Activated naive CD4-positive, alpha-beta T cell (primary cell): ENCODE measurements at places on chromosomes 11 and 22.

DNA sequence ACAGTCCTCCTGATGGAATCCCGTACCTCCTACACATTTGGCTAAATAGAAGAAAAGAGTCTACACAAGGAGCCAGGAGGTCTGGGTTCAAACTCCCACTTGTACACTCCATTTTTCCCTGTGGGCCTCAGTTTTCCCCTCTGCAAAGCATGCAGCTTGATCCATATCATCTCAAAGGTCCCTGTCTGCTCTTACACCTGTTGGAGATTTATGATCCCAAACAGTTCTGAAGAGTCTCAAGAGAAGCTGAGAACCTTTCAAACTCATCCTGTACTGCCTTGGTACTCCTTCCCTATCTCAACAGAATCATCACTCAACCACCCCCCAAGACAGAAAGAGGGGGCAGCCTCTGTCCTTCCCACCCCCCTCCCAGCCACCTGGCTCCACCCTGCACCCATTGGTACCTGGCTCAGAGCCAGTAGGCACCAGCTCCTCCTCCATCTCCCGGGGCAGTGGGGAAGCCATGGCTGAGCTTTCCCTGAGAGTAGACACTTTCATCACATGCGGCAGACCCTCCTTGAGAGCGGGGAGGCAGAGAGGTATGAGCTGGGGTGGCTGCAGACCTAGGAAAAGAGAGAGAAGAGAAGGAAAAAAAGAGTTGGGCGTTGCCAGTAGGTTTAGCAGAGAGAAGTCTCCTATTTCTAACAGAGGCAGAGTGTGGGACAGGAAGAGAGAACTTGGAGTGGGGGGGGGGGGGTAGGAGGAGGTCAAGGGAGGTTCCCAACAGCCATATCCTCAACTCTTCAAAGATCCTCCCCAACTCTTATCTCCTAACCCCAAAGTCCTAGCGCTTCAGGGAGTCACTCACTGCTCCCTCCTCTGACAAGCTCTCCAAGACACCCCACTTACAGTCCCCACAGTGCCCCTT lies 3.1 kb downstream of the TNKS1BP1 start:
- DNase-seq: no peak

DNA sequence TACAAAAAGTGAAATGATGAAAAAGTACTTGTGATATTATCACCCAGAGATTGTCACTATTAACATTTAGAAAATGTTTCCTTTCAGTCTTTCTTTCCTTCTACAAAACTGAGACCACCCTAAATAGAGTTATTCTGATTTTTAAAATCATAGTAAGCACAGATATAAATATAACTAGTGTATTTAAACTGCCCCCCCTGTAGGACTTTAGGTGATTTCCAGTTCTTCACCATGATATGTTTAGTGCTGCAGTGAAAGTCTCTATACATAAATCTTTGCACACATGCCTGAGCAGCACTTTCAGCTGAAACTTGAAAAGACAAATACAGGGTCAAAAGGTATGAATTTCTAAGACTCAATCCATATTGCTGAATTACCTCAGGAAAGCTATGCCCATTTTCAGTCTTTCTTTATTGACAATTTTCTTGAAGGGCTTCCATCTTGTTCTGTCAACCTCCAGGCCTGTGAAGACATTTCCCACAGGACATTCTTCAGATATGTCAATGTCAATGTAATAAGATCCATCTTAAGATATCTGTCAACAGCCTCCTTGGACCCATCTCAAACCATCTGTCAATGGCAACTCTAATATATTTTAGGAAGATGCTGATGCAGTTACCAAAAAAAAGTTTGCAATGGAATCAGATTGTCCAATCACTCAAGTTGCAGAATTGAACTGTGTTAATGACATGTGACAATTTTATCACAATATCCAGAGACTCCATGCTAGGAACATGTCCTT lies 30.8 kb upstream of the LDLRAD3 start:
- DNase-seq: no peak

GRCh38 chr11:65182258-65183170 lies 786 bp downstream of the CAPN1 start:
- no peak for DNase-seq

DNA sequence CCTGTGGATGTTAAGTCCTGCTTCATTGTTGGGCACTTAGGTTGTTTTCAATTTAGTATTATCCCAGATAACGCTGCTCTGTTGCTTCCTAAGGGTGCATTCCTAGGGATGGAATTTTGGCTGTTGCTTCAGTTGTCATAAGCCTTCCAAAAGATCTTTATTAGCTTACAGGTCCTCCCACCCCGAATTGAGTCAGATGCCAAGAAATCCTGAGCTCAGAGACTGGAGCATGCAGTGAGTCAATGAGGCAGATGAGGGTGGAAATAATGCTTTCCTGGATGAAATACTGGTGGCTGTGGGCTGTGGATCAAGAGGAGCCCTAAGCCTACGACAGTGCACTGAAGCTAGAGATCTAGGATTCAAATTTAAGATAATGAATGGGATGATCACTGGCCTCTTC lies 10.7 kb upstream of the IL18BP start:
- DNase-seq: no peak

- peak; percentile 60 for DNase-seq
Observed at GRCh38 chr11:46392421-46393230, 1.1 kb upstream of the CHRM4 start.

DNA sequence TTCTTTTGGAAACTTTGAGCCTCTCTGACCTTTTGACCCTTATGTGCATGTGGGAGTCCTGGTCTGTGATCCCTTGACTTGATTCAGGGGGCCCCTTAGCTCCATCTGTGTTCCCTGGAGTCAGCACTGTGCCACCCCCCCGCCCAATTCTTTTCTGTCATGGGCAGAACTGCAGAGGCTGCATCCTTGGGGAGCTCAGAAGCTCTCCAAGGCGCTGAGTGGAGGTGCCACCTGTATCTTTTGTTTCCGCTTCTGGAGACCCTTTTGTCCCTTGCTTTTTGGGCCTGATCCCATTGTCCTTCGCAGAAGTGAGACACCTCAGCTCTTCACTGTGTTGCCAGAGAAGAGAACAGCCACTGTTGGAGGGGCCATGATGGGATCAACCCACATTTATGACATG lies 2.4 kb upstream of the PACS1 start:
- no peak for DNase-seq

DNA sequence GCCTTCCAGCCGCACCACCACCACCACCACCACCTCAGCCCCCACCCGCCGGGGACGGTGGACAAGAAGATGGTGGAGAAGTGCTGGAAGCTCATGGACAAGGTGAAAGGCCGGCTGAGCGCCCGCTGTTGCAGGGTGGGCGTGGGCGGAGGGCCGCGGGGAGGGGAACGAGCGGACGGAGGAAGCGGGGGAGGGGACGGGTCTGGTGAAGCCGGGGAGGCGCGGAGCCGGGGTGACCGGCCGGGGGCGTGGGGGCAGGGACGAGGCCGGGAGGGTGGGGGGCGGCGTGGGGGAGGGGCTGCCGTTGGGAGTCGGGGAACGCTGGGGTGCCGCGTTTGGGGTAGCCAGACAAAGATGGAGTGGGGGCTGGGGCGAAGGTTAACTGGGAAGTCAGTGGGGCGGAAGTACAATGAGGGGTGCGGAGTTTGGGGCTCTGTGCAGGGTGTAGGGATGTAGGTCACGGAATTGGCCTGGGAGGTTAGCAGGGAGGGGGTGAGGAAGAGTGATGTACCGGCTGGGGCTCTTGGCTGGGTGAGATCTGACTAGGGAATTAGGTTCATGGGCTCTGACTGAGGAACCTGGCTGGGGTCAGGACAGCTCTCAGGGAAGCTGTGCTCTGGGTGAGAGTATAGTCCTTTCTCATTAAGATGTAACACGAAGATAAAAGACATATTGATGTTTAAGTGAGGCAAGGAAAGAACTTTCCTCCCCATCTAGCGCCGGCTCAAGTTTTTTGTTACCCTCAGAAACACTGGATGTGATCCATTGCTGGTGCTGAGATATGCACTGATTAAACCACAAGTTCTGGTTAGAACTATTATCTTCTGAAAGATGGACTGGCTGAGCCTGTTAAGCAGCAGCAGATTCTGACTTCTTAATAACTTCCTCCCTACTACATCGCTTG lies 624 bp downstream of the CBL start:
- peak; percentile 36 for DNase-seq

GRCh38 chr22:31378123-31378522 lies 21.3 kb upstream of the DRG1 start:
- no peak for DNase-seq
